ENCODE measurements at places on chromosomes 3 and 15.

DNA sequence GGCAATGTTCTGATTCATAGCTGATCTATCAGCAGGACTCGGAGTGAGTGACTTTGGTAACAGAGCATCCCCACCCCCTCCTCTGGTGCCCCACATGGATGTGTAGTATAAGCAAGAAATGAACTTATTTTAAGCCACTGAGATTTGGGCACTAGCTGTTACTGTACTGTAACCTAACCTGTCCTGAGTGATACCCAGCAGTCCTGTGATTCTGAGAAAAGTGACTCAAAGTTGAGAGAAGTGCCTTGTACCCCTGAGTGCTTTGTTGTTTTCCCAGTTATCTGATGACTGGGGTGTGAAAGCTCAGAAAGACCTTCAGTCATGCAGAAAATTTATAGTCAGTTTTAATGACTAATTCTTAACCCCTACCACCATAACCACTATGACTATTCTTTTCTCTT, 439.9 kb upstream of the RBMS3 start:
- no peak for DNase-seq

DNA sequence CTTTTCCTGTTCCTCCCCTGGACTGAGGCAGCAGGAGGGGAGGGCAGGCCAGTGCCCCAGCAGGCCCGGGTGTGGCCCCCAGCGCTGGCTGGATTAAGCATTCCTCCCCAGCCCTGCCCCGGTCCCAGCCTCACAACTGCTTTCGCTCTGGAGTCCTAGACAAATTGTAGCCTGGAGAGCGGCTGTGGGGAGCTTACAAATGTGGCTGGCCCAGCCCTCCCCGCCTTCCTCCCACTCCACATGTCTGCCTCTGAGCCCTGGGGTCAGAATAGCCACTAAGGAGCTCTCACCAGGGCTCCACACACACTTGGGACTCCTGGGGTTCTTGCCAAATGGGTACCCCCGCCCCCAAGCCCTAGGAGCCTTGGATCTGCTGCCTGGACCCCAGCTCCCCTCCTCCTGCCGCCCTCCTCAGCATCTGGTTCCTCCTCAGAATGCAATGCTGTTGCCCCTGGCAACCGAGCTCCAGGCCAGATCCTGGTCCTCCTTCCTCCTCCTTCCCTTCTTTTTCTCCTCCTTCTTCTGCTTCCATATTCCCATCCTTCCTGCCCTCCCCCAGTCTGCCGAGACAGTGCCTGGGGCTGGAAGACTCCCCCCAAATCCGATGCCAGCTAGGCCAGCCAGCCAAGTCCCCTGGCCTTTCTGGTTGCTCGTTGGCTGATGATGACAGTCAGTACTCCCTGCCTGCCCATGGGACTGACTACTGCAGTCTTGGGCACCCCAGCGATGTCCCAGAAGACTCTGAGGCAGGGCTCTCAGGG, 91.1 kb downstream of the LINGO1 start:
- no peak for DNase-seq

GRCh38 chr3:61252836-61253235, 1.6 kb upstream of the FHIT start:
- no peak for DNase-seq

GRCh38 chr3:82685761-82686160, 924.3 kb upstream of the GBE1 start:
- no peak for DNase-seq

DNA sequence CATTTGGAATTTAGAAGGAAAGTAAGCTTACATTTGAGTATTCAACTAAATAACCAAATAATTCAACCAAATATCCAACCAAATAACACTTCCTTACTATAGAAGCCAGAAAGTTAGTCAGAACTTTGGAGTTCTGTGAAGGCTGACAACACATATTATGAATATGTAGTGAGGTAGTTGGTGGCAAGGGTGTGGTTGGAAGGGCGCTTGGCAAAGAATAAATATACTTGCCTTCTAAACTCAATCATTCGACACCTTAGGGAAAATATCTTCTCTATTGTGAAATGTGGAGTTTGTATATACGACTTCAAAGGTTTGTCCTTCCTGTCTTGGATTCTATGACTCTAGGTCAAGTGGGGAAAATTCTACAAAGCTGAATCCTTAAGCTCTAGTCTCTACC, 111.7 kb upstream of the OSTN start:
- no peak for DNase-seq

- DNase-seq, result no peak
Measured at GRCh38 chr15:89367485-89368451, 33.1 kb upstream of the POLG start.

GRCh38 chr3:7171493-7171892, 310.6 kb downstream of the GRM7 start:
- no peak for DNase-seq

DNA sequence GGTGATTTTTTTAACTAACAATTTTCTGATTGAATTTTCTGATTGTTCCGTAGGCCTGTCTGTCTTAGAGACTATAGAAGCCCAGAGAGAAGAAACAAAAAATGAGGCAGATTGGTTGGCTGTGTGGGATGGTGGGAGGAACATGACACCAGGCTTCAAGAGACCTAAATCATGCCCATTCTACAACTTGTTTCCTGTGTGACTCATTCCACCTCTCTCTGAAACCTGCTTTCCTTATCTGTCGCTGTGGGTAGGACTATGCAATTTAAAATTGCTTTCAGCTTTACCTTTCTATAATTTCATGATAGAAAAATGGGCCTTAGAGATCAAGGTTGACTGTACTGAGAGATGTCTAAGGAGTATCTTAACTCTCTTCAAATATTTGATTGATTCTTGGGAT, 44.5 kb downstream of the OXNAD1 start:
- DNase-seq, result no peak

DNA sequence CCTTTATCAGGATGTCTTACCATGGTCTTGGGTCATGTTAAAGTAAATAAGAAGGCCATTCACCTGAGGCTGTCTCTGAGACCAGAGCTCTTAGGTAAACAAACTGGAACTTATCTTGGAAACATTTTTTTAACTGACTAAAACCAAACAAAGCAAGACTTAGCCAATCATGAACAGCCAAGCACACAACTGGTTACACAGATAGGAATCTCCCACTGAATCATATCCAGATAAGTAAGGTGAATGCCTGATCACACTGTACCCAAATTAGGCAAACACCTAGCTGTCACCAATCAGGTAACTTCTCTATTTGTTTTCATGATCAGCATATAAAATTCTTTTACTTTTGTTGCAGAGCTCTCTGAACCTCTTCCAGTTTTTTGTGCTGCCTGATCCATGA, 205.4 kb downstream of the CNTN3 start:
- no peak for DNase-seq

DNA sequence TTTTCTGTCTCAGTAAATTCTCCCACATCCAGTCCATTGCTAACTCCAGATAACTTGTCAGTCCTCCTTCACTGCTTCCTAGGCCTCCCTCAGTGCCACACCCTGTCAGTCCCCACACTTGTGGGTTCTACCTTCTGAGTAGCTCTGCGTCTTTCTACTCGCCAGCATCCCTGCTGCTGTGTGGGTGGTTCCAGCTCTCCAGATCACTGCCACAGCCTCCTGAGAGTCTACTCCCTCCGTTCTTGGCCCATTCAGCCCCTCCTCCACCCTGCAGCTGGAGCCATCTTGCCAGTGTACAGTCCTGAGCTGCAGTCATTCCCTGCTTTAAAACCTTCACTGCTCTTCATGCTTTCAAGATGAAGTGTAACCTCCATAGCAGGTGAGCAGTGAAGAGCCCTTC, 45.3 kb downstream of the MAP2K5 start:
- no peak for DNase-seq

DNA sequence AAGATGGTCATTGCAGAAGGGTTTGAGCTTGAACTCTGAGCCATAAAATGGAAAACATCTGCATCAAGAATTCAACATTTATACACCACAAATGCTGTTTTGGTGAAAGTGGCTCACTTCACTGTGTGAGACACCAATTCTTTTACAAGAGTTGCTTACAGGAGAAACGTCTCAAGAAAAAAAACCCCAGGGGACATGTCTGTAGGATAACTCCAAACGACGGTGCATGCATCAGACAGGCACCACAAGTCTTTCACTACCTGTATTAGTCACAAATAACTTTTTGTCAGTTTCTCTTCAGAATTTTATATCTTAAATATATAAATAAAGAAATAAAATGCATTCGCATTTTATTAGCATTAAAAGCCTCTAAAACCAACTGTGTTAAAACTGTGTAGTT, 164.3 kb downstream of the EFHB start:
- DNase-seq, result no peak

- no peak for DNase-seq
Measured at GRCh38 chr3:158936530-158937113, 134.8 kb downstream of the MFSD1 start.

DNA sequence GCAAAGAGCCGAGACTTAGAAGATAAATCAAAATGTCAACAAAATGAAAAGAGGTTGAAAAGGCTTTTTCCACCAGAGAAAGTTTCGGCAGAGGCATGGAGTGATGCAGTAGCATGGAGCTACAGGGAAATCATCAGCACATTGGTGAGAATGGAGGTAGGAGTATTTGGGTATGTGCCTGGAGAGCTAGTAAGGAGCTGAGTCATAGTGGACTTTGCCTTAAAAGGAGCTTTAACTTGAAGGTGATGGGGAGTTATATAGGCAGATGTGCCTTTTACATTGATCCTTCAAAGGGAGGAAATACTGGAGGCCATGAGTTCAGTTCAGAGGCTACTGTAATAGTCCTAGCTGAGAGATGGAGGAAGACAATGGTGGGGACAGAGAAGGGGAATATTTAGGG, 44.3 kb downstream of the IL5RA start:
- no peak for DNase-seq

DNA sequence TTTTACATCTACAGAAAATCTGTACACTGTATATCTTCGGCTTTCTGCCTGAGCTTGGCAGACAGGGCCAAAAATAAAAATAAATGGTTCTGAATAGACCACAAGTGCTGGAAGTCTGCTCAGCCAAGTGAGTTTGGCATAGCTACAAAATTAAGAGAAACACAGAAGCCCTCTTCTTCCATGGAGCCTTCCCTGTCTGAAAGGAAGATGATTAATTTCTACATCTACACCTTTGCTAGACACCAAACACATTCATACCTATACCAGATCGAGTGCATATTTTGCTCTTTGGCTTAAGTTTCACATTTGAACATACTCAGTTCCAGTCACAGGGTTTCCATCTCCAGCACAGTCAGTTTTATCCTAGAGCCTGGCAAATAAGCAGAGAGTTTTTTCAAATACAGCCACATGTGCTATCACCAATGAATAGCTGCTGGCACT, 224.6 kb downstream of the GREM1 start:
- DNase-seq, result no peak

DNA sequence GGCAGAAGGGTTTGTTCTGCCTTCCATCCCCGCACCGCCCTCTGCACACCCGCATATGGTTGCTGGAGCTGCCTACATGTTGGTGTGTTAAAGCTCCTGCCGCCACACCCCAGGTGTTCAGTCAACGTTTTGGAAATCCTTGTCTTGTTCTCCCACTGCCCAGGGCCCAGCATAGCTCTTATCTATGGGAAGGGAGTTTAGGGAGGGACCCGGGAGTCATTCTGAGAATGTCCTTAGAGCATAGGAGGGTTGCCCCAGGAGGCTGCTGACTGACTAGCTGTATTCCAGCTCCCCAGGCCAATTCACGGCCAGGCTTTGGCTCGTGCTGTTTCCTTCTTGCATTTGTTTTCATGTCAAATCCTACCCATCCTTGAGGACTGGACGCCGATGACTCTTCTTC, 46.8 kb downstream of the MAGEF1 start:
- DNase-seq, result no peak

- no peak for DNase-seq
Measured at GRCh38 chr15:77391372-77391951, 28.4 kb downstream of the PEAK1 start.

GRCh38 chr3:45546716-45547701, 47.5 kb upstream of the LIMD1 start:
- DNase-seq, result no peak

DNA sequence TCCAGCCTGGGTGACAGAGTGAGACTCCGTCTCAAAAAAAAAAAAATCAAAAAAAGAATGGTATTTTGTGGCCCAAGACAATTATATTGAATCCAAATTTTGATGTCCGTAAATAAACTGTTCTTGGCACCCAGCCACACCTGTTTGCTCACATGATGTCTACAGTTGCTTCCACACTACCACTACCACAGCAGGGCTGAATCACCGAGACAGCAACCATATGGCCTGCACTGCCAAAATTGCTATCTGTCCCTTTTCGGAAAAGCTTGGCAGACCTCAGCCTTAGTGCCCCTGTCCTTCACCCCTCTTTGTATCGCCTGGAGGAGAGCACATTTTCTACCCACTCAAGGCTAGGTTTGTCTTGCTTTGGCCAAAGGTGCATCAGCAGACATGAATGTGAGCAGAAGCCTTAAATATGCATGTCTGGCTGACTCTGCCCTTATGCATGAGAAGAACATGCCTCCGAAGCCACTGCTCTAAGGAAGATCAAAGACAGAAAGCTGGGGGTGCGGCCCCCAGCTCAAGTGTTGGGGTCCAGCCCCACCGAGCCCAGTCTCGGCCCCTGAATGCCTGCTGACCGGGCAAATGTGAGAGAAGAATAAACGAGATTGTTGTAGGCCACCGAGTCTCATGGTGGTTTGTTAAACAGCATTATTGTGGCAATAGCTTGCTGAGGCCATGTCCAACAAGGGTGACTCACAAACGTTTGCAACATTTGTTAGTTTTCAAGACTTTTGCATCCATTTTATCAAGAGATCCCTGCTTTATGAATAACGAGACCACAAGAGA, 108.1 kb downstream of the TPRA1 start:
- DNase-seq, result no peak

DNA sequence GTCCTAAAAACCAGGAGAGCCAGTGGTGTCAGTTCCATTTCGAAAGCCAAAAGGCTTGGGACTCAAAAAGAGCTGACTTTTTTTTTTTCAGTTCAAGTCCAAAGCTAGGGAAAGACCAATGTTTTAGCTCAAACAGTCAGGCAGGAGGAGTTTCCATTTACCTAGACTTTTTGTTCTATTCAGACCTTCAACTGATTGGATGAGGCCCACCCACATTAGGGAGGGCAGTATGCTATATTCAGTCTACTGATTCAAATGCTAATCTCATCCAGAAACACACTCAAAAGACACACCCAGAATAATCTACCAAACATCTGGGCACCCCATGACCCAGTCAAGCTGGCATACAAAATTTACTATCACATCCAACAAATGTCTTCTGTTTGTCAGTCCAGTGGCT, 374.0 kb downstream of the KCNH8 start:
- no peak for DNase-seq

DNA sequence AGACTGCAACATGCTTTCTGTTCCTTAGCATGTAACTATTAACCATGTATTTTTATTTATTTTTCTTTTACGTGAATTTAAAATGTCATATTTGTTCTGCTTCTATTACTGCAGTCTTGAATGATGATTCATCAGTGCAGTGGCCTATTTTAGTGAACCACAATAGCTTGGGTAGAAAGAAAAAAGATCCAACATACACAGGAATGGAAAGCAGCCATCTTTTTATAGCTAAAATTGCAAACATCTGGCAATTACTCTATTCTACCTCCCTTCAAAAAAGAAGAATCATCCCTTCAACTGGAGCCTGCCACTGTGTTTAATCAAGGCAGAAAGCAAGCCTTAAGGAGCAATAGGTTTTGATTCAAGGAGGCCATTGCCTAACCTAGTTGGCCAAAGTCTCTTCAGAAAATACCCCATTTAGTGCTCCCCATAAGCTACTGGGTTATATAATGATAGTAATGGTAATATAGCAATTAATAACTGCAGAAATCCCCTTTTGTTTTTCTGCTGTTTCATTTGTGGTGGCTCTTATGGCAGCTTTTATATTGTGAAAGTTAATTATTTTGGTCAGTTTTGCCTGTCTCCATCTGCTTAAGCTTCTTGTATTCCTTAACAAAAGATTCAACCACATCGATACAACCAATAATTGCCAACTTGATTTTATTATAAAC, 267.3 kb downstream of the LPP start:
- DNase-seq, result no peak

- DNase-seq, result no peak
Measured at GRCh38 chr3:16319723-16320122, 54.7 kb downstream of the OXNAD1 start.
